Muscle of arm (tissue), 14 donors: ENCODE measurements at places on chromosomes 1 and 21. TPM values are rescaled to one million over a fixed set of nuclear protein-coding genes. Genes with fewer than 3 reads are reported as not detected.

The OR10Z1 gene
- 0.14 TPM for polyA plus RNA-seq

The LRRC71 gene
- 0.56 TPM for polyA plus RNA-seq

The DNM3 gene
- 4.6 TPM for polyA plus RNA-seq

The CD101 gene
- polyA plus RNA-seq, result 3.5 TPM

The KCNK2 gene
- polyA plus RNA-seq, result 4.5 TPM

The DMRTA2 gene
- 0.23 TPM for polyA plus RNA-seq

The SYPL2 gene
- polyA plus RNA-seq, result 356 TPM

The SLC44A3 gene
- polyA plus RNA-seq, result 4.0 TPM

The C1QTNF12 gene
- polyA plus RNA-seq, result not detected

The HSPA13 gene
- polyA plus RNA-seq, result 42.9 TPM

The GPR37L1 gene
- 0.04 TPM for polyA plus RNA-seq

The SPRR1A gene
- polyA plus RNA-seq, result not detected

The ZNF678 gene
- 15.1 TPM for polyA plus RNA-seq

The ASTN1 gene
- 4.5 TPM for polyA plus RNA-seq

The LMOD1 gene
- polyA plus RNA-seq, result 21.5 TPM

The CACNA1S gene
- polyA plus RNA-seq, result 33.0 TPM

The CSF3R gene
- 3.0 TPM for polyA plus RNA-seq

The TMEM82 gene
- not detected for polyA plus RNA-seq

The SASS6 gene
- 4.2 TPM for polyA plus RNA-seq

The ADAMTS1 gene
- polyA plus RNA-seq, result 23.2 TPM

The KIRREL1 gene
- 43.7 TPM for polyA plus RNA-seq

The C1orf116 gene
- polyA plus RNA-seq, result 0.10 TPM

The CLDN17 gene
- not detected for polyA plus RNA-seq

The MTARC1 gene
- polyA plus RNA-seq, result 5.6 TPM

The STPG1 gene
- 1.7 TPM for polyA plus RNA-seq

The PLPPR4 gene
- 11.4 TPM for polyA plus RNA-seq

The LRRC53 gene
- not detected for polyA plus RNA-seq

The CYP4X1 gene
- polyA plus RNA-seq, result 4.6 TPM

The PPM1J gene
- 2.3 TPM for polyA plus RNA-seq

The OR4F16 gene
- polyA plus RNA-seq, result not detected

The REN gene
- 0.20 TPM for polyA plus RNA-seq

The CFAP126 gene
- polyA plus RNA-seq, result 1.3 TPM

The ARHGEF11 gene
- polyA plus RNA-seq, result 20.3 TPM

The BRDT gene
- not detected for polyA plus RNA-seq

The RCC2 gene
- 26.9 TPM for polyA plus RNA-seq

The ALG14 gene
- polyA plus RNA-seq, result 1.4 TPM

The KRTAP13-2 gene
- not detected for polyA plus RNA-seq

The LUZP1 gene
- 13.5 TPM for polyA plus RNA-seq

The CCDC190 gene
- 2.6 TPM for polyA plus RNA-seq

The GJA9 gene
- 0.12 TPM for polyA plus RNA-seq

The PCP4 gene
- polyA plus RNA-seq, result 0.93 TPM

The FCAMR gene
- polyA plus RNA-seq, result not detected

The SERPINC1 gene
- polyA plus RNA-seq, result 0.44 TPM

The GNG12 gene
- 59.4 TPM for polyA plus RNA-seq

The PRXL2B gene
- 27.1 TPM for polyA plus RNA-seq

The THEMIS2 gene
- 2.1 TPM for polyA plus RNA-seq

The CCDC17 gene
- 2.2 TPM for polyA plus RNA-seq

The AMY2B gene
- polyA plus RNA-seq, result not detected

The OPRD1 gene
- 0.28 TPM for polyA plus RNA-seq

The FALEC gene
- polyA plus RNA-seq, result 2.0 TPM

The OPTC gene
- not detected for polyA plus RNA-seq

The BSND gene
- 0.04 TPM for polyA plus RNA-seq

The ELF3 gene
- polyA plus RNA-seq, result 0.19 TPM
